Skeletal muscle cell (primary cell): ENCODE measurements at places on chromosomes 6 and 20.
A peak's percentile ranks its signal among the peaks of the same experiment; 100 is the strongest.

- DNase-seq, result no peak
Measured at GRCh38 chr6:3899970-3900439, 50.8 kb downstream of the FAM50B start.

- DNase-seq, result no peak
Measured at GRCh38 chr6:37569743-37570481, 70.2 kb upstream of the CCDC167 start.

- DNase-seq, result no peak
Measured at GRCh38 chr6:106796781-106797180, 167.4 kb downstream of the QRSL1 start.

DNA sequence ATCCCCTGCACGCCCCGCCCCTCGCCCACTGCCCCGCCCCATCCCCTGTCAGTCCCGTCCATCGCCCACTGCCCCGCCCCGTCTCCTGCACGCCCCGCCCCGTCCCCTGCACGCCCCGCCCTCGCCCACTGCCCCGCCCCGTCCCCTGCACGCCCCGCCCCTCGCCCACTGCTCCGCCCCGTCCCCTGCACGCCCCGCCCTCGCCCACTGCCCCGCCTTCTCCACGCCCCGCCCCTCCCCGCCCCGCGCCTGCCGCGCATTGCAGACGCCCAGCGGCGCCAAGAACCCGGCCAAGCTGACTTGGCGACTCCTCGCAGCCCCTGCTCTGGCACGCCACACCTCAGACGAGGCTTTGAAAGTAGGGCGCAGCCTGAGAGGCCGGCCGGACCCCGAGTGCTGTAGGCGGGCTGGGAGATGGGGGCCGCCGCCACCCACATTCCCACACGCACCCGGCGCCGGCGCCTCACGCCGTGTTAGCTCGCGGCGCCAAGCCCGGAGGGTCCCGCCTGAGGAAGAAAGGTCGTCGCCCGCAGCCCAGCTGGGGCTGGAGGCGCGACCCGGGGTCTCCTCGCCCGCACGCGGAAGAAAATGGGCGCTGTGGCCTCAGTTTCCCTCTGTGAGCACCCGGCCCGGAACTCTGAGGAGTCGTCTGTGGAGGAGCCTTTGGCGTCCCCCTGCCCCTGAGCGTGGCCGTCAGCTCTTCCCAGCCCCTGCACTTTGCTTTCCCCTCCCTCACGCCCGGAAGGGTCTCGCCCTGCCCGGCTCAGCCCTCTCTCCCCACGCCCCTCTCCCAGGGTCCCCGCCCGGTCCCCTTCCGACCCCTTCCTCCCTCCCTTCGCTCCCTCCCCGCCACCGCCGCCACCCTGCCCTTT is at the start of gene RAD21L1:
RAD21L1 (plus strand) TSS at position 262 of the 872 bp plus-strand sequence. CDS start 2,410 bp downstream, outside the sequence.
- peak; percentile 27 for DNase-seq

- peak; percentile 7 for DNase-seq
Measured at GRCh38 chr6:93721386-93722048, 302.2 kb upstream of the EPHA7 start.
